ENCODE measurements at places on chromosomes 1 and 21.

DNA sequence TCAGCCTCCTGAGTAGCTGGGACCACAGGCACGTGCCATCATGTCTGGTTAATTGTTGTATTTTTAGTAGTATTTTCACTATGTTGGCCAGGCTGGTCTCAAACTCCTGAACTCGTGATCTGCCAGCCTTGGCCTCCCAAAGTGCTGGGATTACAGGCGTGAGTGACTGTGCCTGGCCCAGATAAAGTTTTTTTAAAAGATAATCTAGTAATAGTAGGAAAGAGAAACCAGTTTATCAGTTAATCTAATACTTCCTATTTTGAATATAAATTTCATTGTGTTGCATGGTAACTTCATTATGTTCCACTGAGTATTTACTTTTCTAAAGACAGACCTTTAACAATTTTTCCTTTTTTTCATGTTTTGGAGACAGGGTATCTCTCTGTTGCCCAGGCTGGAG is 10.0 kb downstream of the RABGAP1L start:
- DNase-seq = no peak

GRCh38 chr1:15405106-15405850 is 4.4 kb upstream of the EFHD2 start:
- no peak for DNase-seq

GRCh38 chr1:242788771-242789170 is 264.3 kb upstream of the PLD5 start:
- DNase-seq = no peak

GRCh38 chr1:224435318-224435763 is 744 bp upstream of the WDR26 start:
- no peak for DNase-seq

DNA sequence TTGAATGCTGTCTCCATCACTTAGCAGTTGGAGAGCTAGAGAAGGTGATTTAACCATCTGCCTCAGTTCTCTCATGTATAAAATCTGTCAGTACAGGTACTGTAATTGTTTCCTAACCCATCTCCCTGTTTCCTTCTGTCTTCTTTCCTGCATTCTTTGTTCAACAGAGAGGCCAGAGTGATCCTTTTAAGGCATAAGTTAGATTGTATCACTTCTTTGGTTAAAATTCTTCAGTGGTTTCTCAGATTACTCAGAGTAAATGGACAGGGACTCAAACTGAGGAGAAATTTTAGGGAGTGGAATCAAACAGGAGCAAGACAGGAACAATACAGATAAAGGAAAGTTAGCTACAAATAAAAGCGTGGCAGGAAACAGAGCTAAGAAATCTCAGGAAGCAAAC is 45.2 kb upstream of the SSX2IP start:
- no peak for DNase-seq

- no peak for DNase-seq
These were observed 63.2 kb downstream of the MPZL1 start for GRCh38 chr1:167784876-167785550.

DNA sequence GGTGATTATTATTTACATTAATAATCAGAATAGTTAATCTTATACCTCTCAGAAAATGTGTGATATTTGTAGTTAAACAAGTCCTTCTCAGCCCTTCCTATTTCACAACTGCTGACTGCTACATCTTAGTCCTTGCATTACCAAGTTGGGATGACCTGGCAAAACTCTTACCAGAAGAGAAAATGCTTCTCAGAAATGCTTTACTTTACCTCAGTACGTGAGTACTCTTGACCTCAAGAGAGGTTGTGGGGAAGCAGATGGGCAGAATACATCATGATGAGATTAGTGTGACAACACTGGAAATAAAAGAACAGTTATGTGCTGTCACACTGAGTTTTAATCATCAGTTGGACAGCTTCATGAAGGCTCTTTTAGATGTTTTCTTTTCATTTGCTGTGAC is 16.2 kb downstream of the CFAP126 start:
- no peak for DNase-seq

GRCh38 chr1:30012455-30013440 is 710.6 kb downstream of the MATN1 start:
- no peak for DNase-seq

DNA sequence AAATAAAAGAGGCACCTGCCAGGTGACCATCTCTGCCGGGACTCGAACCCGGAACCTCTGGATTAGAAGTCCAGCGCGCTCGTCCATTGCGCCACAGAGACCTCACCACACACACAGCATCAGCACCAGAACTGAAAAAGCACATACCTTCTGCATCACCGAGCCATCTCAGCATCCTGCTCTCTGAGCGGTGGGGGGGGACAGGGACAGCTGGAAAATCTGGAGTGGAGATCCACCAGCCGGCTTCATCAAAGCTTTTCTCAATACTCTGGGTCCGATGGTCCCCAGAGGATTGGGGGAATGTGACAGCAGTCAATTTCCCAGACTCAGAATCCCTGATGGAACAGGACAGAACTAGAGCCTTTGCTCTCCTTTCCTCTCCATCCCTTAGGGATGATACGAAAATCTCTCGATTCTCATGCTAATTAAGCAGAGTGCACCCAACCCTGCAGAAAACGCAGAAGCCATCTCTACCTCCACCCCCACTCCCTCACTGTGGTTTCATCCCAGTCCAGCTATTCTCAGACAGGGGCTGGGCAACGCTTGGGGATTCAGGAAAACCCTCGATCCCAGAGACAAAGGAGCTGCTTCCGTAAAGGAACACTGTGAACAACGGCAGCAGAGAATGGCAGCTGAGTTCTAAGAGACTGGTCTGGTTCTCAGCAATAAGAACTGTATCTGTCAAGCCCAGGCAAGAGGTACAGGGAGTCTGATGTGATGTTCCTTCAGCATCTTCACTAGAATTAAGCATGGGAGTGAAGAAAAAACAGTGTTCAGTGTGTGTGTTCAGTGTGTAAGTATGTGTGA is 29.6 kb upstream of the CADM3 start:
- peak; percentile 73 for DNase-seq

- no peak for DNase-seq
These were observed 590.9 kb upstream of the PLXNA2 start for GRCh38 chr1:208835097-208835463.

DNA sequence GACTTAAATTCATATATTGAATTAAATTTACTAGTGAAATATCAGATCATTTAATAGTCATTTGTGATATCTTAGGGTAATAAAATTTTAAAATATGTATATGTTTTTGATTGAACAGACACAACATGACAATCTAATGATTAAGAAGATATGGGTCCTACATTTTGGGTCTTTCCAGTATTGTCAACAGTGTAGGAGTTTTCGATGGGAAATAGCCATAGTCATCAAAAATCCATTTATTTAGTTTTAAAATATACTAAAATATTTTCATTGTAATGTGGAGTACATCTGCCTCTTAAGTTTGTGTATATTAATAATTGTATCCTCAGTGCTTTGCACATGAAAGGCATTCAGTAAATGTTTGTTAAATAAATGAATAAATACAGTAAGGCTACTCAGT is 14.0 kb downstream of the TRMT13 start:
- no peak for DNase-seq

- DNase-seq = no peak
These were observed 286.7 kb downstream of the SRGAP2C start for GRCh38 chr1:121471523-121471922.

DNA sequence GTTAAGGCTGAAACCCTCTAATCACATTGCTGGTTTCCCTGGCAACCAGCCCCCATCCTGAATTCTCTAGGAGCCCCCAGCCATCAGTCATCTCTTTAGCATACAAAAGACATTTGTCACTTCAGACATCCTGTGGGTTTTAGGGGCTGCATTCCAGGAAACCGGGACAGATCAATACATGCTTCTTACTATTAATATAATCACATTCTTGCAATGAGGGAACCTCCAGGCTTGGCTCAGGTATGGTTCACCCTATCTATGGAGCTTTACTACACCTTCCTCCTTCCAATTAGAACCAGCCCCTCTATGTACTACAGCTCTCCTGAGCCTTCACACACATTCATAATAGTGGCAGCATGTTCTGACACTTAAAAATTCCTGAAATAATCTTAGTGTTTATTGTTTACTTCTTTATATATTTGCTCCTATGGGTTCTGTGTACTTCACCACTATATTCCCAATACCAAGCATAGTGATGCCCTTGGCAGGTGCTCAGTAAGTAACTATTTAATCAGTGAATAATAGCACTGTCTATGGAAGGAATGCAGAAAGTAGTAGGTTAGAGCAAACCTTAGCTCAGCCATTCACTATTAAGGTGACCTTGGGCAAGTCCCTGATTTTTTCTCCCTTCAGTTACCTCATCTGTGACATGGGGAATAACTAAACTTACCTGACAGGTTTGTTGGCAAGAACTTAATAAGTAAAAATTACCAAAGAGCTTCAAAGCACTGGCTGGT is 59.6 kb downstream of the ZNF678 start:
- no peak for DNase-seq

DNA sequence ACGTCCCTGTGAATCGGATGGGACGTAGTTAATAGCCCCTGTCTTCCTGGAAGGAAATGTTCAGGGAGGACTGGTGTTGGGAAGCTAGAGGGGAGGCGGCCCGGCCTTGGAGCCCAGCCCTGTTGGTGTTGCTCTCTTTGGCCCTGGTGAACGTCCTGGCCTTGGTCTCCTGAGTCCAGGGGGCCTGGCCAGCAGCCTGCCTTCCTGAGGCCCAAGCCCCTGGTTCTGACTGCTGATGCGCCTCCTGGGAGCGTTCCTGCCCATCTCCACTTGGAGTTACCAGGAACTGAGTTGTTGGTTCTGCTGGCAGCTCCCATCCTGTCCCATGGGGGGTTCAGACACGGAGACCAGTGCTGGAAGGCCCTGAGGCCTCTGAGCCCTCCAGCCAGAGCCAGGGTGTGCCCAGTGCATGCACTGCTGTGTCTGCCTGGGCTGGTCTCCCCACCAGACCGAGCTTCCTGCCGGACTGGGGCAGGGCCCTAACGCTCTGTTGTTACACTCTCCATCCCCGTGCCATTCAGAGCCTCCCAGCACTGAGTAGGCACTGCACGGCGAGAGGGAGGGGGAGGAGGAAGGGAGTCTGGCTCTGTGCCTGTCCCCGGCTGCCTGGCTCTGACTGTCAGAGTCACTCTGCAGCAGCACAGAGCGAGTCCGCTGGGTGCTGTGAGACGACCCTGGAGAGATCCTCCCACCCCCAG is 382.5 kb upstream of the VAMP3 start:
- DNase-seq = no peak

GRCh38 chr1:10232163-10232562 is 21.8 kb downstream of the KIF1B start:
- no peak for DNase-seq

DNA sequence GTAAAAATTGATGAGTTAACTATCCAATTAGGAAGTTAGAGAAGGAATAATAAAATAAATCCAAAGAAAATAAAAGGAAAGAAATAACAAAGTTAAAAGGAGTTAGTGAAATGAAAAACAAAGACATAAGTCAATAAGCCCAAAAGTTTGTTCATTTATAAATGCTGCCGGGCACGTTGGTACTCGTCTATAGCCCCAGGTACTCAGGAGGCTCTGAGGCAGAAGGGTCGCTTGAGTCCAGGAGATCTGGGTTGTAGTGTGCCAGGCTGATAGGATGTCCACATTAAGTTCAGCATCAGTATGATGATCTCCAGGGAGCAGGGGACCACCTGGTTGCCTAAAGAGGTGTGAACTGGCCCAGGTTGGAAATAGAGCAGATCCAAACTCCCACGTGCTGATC is 35.5 kb upstream of the VANGL1 start:
- no peak for DNase-seq

DNA sequence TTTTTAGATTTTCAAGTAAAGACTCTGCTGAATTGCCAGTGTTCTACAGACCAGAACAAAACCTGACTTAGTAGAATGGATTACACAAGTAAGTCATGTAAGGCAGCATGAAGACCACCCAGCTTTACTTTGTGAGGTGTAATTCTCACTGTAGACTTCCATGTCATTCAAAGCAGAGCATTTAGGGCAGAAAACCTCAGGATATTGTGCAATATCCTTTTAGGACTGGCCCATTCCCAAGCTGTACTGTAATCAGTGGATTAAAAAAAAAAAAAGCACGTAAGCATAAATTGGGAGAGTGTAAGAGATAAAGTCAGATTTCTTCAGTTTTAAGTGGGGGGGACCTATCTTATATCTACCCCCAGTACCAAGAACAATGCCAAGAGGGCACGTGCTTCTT is 380.5 kb upstream of the PRMT6 start:
- DNase-seq = no peak

- DNase-seq = no peak
These were observed at the start of gene GBP6 for GRCh38 chr1:89363638-89364536. GBP6 (plus strand) TSS chr1:89364059; CDS start chr1:89368552, 4,493 bp downstream.

DNA sequence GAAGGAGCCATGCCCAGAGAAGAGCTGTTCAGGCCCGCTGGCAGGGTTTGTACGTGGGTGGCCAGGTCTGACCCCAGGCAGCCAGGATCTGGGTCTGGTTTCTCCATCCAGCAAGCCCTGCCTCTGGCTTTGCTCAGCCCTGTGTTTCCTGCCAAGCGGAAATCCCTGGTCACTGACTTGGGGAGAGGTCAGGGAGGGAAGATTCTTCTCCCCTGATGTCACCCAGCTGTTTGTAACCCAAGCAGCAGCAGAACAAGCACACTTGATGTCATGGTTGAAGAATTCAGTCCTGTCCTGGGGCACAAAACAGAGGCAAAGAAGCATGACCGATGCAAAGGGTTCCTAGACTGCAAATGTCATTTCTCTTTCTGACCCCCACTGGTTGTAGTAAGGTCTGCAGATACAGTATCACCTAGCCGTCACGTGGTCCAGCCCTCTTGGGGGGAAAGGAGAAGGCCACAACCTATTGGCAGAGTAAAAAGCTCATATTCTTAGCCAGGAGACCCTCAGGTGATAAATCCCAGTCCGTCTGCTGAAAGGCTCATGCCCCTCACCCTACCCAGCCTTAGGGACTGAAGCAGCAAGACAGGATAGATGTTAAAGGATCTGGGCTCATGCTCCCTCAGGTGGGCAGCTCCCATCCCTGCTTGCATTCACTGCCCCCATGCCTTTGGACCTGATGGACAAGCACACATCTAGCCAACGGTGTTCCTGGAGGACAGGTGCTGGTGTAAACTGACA is 120.9 kb downstream of the SYT2 start:
- peak; percentile 53 for DNase-seq

- no peak for DNase-seq
These were observed 143.3 kb downstream of the CTH start for GRCh38 chr1:70554341-70554740.

- DNase-seq = no peak
These were observed 4.3 kb downstream of the GUK1 start for GRCh38 chr1:228144193-228144992.

DNA sequence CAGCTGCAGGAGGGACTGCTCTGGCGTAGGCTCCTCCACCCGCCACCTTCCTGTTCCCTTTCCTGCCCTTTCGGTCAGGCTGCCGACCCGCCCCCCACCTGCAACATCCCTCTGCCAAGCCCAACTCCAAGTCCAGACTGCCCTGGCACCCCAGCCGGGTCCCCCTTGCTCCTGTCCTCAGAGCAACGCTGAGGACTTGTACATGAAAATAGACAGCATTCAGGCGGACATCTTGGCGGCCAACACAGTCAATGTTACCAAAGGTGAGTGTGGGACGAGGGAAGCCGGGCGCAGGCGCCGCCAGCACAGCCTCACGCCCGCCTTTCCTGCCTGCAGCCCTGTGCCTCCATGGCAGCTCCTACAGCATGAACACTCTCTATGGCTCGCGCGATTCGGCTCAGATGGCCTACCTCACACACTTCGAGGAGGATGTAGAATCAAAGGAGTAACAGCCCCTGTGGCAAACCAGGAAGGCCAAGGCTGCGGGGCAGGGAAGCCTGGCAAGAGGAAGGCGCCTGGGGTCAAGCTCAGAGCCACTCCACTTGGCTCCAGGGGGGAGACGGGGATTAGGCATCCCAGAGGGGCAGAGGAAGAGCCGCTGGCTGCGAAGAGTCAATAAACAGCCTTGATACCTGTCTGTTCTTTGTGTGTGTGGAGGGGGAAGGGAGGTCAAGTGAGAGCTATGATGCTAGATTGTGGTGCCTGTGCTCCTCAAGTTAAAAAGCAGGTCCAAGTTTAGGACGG is 5.8 kb downstream of the RNU5D-1 start:
- no peak for DNase-seq

Data from endothelial cell (in vitro differentiated cells).